CD4-positive, alpha-beta T cell treated with Interleukin-17A for 1 hour (primary cell): ENCODE measurements at places on chromosomes 13 and 19.

DNA sequence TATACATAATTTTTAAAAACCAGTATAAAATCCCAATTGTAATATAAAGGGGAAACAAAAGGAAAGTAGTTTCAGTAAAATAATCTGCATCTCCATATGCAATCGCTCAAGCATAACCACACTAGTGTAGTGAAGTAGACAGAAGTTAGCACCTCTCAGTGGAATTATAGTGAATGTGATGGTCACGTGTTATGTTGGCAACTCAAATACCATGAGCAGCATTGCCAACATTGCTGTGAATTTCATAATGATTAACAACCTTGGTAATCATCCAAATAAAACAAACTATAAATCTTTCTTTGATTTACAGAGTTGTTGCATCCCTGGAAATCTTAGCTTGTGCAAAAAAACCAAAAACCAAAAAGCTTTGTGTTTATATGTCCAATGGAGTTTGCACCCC, 77.3 kb upstream of the SIAH3 start:
- no peak for DNase-seq

- no peak for DNase-seq
Observed at GRCh38 chr13:24244802-24245201, 64.6 kb upstream of the C1QTNF9 start.

DNA sequence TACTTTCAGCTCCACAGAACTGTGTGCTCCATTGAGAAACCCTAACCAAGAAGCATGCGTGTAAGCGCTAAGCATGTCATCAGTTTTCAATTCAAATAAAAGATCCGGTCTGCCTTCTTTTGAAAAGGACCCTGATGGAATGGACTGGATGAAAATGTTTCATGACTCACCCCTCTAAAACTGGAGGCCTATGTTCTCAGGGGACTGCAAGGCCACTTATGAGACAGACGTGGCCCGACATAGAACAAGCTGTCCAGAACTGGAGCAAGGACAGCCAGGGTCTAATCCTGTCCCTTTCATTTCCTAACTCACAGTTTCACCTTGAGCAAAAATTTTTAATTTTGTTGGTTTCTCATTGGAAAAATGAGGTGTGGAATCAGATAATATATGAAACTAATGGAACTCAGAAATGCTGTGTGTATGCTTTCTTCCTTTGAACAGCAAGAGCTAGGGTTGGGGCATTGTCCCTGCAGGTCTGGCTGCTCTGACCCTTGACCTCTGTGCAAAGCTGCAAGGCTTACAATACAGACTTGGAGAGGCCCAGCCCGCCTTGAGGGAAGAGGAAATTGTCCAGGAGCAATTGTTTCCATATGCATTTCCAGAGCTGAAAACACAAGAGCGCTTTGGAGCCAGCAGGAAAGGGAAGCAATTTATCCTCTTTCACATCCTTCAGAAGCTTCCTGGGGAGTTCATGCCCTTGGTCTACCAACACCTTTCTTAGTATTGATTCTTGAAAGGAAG, 553.4 kb upstream of the KLF12 start:
- DNase-seq, result no peak

GRCh38 chr19:37874784-37875183, 31.6 kb downstream of the WDR87 start:
- no peak for DNase-seq

DNA sequence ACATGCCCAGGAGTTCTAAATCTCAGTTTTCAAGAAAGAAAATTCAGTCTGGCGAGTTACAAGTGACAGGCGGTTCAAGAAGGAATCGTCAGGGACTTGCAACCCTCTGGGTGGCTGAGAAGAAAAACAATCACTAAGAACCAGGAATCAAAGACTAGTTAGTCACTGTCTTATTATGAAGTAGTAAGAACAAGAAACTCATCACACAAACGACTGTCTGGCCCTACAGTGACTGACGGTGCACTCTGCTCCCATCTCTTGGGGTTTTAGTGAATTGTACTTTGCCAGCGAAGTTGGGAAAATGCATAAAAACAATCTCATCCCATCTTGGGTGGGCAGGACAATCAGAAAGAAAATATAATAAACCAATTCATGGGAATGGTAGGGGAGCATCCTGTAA, 63.7 kb upstream of the SACS start:
- DNase-seq, result no peak

GRCh38 chr19:53504885-53505284, 33.1 kb upstream of the ZNF331 start:
- DNase-seq, result no peak

DNA sequence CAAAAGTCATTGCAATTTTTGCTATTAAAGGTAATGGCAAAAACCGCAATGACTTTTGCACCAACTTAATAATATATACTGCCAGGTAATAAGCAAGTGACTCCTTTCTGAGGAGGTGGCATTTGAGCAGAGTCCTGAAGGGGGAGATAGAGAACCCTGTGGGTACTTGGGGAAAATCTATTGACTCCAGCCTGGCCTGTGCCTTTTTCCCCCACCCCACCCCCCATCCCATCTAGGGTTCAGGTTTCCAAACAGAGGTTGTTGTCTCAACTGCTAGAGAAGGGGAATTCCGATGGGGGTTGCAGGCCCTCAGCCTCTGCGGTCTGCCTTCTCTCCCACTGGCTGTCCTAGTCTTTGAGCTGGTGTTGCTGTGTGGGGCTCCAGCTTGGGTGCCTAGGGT, 11.5 kb downstream of the S1PR2 start:
- peak; percentile 68 for DNase-seq

DNA sequence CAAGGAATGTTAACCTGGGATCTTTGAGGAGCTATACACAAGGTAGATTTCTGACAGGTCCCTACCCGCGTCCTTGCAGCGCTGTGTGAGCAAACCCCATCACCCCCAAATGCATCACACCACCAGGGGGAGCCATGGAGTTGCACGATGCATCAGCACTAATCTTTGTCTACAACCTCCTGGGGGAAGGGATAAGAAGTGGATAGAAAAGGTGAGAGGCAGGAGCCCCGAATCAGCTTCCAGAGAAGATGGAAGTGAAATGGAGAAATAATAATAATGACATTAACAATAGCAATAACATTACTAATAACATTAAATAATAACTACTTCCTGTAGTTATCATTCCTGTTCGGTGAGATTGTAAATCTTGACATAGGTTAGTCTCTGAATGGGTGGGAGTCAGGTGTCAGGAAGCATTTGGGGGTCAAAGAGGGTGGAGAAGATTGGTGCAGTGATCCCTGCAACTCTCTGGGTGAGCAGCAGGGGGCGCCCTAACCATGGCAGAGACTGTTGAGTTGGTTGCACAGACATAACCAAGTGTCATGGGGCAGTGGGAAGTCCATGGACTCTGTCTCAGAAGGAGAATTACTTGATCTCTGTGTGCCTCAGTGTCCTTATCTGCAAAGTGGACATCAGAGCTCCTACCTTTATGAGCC, 16.5 kb downstream of the SIGLEC7 start:
- peak; percentile 72 for DNase-seq

DNA sequence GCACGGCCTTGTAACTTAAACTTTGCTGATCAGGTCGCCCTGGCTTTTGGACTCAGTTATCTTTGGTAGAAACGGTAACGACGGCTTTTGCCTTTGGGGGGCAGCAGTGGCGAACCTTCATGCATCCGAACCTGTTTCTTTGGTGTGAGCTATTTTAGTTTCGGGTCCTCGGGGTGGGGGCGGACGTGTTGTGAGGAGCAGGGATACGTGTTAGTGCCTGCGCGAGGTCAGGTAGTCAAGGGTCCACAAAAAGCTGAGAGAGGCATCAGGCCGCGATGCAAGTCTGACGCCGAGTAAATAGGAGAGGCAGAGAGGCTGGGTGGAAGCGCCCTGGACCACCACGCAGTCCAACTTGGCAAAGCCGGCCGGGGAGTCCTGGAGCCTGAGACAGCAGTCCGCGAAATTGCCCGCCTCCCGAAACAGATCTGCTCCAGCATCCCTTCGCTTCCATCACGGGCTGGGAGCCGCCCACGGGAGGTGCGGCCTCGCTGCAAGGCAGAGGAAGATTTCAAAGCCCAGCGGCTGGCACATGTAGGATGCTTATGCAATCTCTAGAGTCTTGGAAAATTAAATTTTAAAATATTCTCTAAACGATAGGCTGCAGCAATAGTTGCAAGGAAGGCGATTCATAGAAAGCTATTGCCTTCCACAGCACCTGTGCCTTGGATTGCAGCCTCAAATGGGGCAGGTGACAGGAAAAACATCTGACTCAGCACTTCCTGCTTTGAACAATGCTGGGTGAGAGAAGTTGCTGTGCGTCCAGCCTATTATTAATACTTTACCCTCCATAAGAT, 4.6 kb upstream of the TPP2 start:
- DNase-seq, result peak; percentile 87

- no peak for DNase-seq
Observed at GRCh38 chr13:113531041-113531873, 40.7 kb upstream of the DCUN1D2 start.

GRCh38 chr19:3024509-3024869, 4.6 kb downstream of the TLE2 start:
- DNase-seq, result no peak

GRCh38 chr13:102900193-102900608, 54.4 kb downstream of the ERCC5 start:
- DNase-seq, result no peak

DNA sequence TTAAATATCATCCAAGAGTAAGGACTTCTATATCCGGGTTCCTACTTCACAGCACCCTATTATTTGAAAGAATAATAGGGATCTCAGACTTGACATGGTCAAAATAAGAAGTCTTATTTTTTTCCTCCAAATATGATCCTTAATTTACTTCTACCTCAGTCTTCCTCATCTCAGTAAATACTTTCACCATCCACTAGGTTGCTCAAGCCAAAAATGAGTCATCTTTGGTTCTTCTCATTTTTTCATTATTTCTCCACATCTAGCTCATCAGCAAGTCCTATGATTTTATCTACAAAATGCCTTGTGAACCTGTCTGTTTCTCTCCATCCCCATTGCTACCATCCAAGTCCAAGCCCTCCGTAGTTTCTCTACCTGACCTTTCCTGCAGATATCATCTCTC, 121.9 kb upstream of the GJB6 start:
- no peak for DNase-seq

DNA sequence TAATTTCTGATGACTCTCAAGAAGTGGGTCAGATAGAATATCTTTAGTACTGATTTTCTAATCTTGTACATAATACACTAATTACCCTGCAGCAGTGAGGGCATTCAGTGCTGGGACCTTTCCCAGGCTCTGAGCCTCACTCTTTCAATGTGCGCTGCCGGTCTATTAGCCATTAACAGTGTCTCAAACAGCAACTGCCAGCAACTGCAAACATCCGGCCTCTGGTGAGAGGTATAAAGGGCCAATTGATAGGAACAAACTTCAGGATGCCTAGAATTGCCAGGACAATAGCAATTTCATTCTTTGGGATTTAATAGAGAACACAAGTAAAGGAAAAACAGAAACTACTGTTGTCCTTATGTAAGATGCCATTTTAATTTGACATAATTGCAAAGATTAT, 604.4 kb upstream of the SPRY2 start:
- no peak for DNase-seq
